Stimulated activated CD4-positive, alpha-beta T cell treated with anti-CD3 and anti-CD28 coated beads, Interleukin-1b, Interleukin-23, amount 100 ng/mL, for 1 hour (primary cell): ENCODE measurements at places on chromosomes 1 and 21.
A peak's percentile ranks its signal among the peaks of the same experiment; 100 is the strongest.

GRCh38 chr1:183975651-183976050 is 61.9 kb downstream of the COLGALT2 start:
- DNase-seq, result no peak

DNA sequence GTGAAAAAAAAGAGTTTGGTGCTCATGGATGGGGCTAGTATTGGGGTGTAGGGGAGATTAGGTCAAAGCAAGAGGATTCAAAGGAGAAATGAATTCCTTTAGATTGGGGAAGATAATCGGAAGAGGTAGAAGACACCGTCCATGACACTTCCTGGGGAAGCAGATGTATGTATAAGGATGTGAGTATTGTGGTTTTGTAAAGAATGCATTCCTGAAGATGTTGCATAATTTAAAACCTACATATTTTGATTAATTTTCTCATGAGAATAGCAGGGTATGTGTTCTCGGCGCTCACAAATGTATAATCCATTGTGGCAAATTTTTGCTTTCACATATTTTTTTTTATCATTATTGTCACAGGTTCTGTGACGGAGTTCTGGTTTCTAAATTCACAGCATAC is 5.5 kb upstream of the LGALS8 start:
- DNase-seq, result no peak

- DNase-seq, result no peak
These were observed 713.5 kb downstream of the AMY1C start for GRCh38 chr1:104463126-104463697.

- DNase-seq, result no peak
These were observed 335.3 kb upstream of the DUSP10 start for GRCh38 chr1:222077206-222077605.

DNA sequence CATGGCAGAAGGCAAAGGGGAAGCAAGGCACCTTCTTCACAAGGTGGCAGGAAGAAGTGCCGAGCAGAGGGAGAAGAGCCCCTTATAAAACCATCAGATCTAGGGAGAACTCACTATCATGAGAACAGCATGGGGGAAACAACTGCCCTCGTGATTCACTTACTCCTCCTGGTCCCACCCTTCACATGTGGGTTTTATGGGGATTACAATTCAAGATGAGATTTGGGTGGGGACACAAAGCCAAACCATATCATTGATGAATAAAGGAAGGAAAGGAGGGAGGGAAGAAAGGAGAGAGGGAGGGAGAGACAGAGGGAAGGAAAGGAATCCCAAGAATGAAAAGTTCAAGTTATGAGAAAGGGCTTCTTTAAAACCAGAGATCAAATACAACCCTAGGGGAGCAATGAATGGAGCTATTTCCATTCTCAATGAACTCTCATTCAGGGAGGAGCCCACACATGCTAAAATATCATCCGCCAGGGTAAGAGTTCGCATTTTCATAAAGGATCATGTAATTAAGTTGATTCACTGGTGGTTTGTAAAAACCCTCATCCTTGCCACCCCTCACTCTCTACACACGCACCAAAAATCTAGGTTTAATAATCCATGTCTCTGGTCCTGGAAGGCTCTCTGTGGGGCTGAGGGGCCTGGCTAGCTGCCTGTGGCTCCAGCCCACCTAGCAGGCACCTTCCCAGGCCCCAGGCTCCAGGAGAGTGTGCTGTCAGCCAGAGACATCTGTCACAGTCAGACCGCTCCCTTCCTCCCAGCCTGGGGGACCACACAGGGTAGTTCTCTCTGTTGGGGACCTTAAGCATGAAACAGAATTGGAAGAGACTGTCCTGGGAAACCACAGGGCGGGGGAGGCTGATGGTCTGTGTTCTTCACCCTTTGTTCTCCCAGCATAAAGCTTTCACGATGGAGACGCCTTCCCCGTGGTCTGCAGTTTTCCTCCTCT is 94.0 kb downstream of the CCDC185 start:
- no peak for DNase-seq

DNA sequence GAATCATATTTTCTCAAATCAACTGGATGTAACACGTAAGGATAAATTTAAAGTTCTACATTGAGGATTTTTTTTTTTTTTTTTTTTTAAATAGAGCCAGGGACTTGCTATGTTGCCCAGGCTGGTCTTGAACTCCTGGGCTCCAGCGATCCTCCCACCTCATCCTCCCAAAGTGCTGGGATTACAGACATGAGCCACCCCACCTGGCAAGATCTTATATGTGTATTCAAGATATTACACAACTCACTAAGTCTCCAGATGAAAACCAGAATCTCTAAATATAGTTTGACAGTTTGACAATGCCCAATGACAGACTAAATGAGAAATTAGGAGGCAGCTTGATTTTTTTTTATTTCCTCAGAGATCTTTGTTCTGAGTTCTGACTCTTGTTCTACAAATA is 6.8 kb downstream of the YY1AP1 start:
- no peak for DNase-seq

DNA sequence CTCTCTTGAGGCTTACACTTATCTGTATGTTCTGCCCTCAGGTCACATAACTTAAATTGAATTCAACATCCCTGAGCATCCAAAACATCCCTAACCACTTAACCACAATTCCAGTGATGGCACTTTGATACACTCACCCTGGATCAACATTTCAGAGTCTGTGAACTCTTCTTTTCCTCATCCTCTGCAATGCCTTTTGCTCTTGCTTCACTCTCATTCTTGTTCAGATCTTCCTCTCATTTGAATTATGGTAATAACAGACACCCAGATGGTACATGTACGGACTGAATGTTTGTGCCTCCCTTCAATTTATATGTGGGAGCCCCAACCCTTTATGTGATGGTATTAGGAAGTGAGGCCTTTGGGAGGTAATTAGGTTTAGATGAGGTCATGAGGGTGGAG is 33.4 kb downstream of the PTGER3 start:
- no peak for DNase-seq

- DNase-seq, result no peak
These were observed 22.7 kb upstream of the SFT2D2 start for GRCh38 chr1:168202941-168203654.

DNA sequence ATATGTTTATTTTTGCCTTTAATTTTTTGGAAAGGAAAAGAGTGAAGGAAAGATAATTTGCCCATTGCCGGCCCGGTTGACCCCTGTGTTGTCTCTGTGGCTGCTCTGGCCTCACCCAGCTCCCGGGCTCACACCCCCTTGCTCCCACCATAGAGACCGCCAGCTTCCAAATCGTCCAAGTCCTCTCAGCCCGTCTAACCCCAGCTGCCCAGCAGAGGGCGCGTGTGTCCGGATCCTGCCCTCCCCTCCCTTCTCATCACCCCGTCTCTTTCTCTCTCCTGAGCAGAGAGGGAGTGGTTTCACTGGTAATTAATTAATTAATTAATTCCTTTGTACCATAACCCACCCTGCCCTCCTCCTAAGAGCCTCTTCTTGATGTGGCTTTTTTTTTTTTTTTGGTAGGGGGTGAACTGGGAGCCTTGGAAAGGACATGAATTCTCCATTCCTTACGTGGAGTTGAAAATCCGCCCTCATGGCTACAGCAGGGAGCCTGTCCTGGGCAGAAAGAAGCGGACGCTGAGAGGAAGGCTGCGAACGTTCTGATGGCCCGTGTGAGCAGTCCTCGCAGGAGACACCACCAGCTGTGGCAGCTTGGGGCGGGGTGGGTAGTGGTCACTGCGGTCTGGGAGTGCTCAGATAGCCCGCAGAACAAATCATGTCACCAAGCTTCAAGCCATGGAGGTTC is 45.9 kb downstream of the KIAA0040 start:
- DNase-seq, result peak; percentile 47

GRCh38 chr1:38347446-38348175 is 301.0 kb upstream of the POU3F1 start:
- no peak for DNase-seq

- DNase-seq, result no peak
These were observed 20.9 kb upstream of the EVA1B start for GRCh38 chr1:36344395-36344680.

DNA sequence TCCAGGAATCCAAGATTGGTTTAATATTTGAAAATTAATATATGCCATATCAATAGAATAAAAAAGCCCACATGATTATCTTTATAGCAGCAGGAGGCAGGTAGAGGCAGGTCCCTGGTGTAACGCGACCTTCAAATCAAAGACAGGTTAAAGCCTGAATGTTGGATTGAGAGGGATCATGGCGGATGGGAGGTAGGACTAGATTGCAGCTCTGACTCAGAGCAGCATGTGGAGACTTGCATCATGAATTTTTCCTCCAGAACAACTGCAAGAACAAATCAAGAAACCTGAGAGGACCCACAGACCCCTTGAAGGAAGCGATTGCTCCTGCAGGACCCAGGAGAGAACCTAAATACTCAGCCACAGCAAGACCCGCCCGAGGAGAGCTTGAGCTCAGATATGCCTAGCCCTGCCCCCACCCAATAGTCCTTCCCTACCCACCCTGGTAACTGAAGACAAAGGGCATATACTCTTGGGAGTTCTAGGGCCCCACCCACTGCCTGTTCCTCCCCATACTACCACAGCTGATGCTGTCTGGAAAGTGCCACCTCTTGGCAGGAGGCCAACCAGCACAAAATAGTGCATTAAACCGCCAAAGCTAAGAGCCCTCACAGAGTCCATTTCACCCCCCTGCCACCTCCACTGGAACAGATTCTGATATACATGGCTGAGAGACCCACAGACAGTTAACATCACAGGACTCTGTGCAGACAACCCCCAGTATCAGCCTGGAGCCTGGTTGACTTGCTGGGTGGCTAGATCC is 19.5 kb downstream of the S100B start:
- DNase-seq, result no peak

DNA sequence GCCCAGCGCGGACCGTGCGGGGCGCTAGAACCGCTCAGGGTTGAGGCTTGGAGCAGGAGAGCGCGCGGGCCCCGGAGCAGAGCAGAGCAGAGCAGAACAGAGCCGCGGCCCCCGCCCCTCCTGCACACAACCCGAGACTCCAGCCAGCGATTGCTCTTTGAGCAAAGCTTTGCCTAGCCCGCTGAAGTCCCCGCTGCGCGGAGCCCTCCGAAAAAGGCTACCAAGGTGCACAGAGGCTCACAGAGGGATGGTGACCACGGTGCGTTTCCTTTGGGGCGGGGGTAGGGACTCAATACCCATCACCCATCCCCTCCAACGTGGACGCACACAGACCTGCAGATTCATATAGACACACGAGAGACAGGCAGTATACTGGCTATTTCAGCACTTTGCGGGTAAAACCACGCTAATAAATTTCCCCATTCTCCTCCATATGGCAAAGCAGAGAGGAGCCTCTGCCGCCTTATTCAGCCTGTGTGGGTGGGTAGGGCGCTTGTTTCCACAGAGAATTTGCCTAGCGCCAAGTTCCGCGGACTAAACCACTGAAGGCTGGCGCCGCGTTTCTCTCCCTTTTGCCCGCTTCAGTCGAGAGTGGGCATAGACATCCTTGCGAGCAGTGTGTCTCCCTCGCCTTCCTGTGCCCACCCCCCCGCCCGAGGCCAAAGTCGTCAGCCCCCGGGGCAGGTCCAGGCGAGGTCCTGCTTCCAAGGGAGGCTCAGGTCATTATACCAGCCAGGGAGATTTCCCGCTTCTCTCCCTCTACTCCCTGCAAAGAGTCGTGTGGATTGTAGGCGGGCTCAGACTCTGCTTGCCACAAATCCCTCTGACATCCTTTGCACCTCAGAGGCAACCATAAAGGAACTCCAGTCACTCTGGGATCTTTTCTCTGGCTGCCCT is 8.5 kb downstream of the HLX start:
- no peak for DNase-seq

DNA sequence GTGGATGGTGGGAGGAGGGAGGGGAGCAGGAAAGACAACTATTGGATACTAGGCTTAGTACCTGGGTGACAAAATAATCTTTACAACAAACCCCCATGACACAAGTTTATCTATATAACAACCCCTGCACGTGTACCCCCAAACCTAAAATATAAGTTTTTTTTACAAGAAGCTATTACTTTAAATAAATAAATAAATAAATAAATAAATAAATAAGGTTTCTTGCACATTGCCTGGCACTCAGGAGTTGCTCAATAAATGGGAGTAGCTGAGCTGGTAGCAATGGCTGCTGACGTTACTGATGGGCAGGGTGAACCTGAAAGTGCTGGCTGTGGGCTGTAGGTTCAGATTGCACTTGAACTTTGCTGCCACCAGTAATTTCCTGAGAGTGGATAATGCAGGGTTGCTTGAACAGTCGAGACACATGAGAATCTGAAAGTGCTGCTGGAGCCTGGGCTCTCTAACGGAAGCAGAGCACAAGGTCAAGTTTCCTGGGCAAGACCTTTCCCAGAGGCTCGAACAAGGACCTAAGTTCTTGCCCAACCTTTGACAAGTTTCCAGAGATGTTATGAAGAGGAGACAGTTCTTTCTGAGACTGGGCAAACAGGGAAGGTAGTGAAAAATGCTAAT is 14.8 kb upstream of the KCNE2 start:
- no peak for DNase-seq

DNA sequence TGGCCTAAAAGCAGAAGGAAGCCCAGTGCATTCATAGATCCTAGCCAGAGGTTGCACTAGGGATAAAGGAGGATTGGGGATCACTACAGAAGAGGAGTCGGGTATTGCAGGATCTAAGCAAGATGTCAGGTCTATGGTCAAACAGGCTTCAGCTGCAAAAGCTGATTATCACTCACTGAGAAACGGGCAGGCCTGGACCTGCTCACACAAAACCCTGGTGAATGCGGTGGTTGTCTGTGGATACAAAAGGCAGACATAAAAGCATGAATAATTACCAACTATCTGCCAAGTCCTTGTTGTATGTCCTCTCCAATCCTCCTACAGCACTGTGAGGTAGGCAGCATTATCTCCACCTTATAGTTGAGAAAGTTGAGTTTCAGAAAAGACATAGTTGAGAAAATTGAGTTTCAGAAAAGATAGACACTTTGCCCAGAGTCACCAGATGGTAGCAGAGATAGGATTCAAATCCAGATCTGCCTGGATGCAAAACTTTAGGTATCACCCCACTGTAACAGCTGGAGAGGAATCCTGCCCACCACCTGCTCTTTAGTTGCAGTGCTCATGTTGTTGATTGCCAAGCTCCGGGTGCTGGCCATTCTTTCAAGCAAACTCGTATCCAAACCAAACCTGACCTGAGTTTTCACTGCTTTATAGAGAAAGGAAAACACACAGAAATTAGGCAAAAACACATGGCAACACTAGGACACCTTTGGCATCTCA is 49.6 kb upstream of the HOOK1 start:
- no peak for DNase-seq

- no peak for DNase-seq
These were observed 3.6 kb downstream of the EFNA1 start for GRCh38 chr1:155131285-155131684.

- no peak for DNase-seq
These were observed 29.6 kb upstream of the ZNF326 start for GRCh38 chr1:89965193-89965768.

GRCh38 chr1:55714230-55714629 is 499.1 kb upstream of the USP24 start:
- no peak for DNase-seq
